Sciatic nerve (tissue), 2 donors: ENCODE measurements at places on chromosomes 13 and 19.

DNA sequence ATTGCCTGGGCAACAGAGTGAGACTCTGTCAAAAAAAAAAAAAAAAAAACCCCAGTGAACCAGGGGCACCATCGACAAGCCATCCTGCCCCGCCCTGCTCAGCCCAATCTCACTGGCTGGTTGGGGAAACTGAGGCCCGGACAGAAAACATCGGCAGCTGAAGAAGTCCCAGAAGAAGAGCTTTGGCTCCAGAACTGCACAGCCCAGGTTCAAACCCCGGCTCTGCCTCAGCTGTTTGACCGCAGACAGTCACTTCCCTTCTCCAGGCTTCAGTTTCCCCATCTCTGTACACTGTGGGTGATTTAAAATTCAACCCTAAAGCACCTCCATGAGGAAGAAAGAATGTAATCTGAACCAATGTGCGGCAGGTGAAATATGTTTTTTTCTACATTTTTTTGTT, 9.4 kb upstream of the SEMA6B start:
- DNase-seq = no peak

GRCh38 chr19:18412610-18413239, 6.5 kb upstream of the SSBP4 start:
- DNase-seq = peak; percentile 59

- DNase-seq = peak; percentile 82
These were observed 757 bp downstream of the EGLN2 start for GRCh38 chr19:40799558-40800338.

GRCh38 chr13:110964229-110965037, 49.6 kb upstream of the ANKRD10 start:
- DNase-seq = no peak

DNA sequence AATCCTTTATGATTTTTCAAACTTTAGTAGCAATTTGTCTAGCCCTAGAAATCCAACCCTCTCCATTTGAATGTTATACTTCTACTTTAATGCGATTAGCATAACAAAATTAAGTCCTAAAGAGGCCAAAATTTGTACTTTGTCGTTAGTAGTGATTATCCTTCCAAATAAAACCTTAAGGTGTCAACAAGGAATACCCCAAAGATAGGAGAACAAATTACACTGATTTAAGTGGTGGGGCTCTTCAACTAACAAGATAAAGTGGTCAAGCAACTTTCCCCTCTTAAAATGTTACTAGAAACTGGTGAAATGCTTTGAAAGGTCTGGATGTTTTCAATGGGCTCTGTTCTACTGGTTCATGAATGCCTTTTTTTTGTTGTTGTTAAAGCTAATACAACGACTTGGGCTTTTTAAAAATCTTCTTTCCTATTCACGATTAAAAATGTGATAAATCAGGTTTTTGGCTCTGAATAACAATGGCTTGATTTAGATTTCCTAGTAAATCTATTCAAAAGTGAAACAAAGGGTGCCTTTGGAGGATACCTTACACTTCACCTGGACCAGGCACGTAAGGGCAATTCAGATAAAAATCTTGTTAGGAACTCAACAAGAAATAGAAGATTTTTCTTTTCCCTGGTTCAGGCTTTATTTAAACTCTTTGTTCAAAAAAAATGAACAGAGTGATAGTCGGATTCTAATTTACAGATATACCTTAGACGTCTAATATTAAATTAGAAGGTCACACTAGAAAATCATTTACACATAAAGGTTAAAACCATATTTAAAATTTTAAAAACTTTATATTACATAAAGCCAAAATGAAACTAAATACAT, 3.1 kb downstream of the SOX21 start:
- no peak for DNase-seq

DNA sequence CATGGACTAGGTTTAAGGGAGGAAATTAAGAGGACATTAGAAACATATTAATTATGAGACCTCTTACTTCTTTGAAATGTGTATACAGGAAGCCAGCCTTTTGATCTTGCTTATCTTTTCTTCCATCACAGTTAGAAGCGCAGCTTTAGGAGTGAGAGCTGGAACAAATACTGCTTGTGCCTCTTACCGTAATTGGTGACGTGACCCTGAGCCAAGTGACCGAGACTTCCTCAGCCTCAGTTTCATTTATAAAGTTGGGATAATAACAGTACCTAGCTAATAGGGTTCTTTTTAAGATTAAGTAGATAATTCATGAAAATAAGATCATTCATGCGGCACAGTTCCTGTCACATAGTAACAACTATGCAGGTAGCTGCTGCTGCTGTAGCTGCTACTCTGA, 18.5 kb downstream of the FREM2 start:
- no peak for DNase-seq

GRCh38 chr13:37059848-37060192, 332 bp upstream of the SUPT20H start:
- DNase-seq = no peak

GRCh38 chr13:46178821-46179220, 3.2 kb downstream of the LCP1 start:
- DNase-seq = no peak

DNA sequence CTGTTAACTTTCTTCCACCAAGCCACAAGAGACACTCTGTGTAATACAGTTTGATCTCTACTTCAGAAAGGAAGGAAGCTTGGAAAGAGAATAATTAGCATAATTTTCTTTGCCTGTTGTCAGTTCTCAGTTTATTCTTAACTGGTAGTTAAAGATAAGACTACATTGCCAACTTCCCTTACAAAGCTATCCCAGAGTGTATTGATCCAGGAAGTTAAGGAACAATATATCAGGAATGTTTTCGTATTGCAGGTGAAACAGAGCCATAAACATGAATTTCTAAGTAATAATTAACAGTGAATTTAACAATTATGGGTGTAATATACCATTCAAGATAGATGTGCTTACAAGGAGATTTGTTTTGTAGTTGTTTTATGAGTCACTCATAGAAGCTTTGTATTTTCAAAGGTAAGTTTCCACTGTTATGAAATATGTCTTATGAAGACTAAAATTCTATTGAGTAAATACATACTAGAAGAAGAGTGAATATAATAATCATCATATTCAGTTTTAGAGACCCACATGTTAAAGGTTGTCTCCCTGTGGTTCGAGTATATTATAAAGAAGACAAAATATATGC, 88.4 kb upstream of the KLF5 start:
- no peak for DNase-seq

DNA sequence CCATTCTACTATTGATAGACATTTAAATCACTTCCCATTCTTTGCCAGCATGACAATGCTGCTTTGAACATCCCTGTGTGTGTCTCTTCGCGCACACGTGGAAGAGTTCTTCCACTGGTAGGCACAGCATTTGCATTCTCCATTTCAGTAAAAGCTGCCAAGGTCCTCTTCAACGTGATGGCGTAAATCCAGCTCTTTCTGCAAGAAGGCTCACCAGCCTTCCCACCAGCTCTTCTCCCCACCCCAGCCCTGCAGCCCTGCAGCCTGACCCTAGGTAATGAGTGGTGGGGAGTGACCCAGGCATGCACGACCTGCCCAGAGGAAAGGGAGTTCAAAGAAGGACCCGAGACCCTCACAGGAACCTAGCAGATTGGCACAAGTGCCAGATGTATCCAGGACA, 31.7 kb upstream of the FFAR2 start:
- no peak for DNase-seq

GRCh38 chr19:13974073-13974472, 21.8 kb downstream of the DCAF15 start:
- no peak for DNase-seq

DNA sequence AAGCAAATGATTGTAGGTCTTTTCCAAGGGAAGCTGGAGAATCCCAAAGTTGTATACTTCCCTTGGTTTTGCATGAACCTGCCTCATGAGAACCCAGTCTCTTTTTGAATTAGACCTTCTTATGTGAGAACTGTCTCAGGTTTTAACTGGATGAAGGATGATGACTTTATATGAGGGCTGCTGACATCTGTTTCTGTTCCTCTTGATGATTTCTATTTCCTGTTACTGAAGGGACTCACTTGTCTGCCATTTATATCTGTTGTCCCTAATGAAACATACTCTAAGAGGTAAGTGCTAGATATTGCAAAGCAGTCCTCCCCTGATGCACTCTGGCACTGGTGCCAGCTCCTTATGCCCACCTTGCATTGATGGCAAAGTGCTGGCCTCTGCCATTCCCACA, 33.6 kb downstream of the ERICH4 start:
- no peak for DNase-seq
